Activated CD4-positive, alpha-beta memory T cell treated with anti-CD3 and anti-CD28 coated beads, Interleukin-2, amount 10 ng/mL, durations not matched to agents 7 days and 5 days (primary cell): ENCODE measurements at places on chromosomes 11 and 22. TPM values are rescaled to one million over a fixed set of nuclear protein-coding genes. Genes with fewer than 3 reads are reported as not detected.

DNA sequence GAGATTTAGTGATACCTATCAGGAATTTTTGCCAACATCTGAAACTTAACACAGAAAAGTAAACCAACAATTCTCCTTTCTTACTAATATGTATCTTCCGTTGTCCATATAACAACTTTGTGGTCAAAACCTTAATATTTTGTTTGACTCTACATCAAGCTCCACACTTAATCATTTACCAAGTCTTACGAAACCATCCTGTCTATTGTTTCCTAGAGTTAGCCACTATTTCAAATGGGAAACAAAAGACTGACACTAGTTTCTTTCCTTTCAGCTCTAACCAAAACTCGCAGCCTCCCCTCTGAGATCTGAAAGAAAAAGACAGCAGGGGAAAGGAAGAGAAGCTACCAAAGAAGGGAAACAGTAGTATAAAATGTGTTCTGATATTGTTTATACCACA, 26.5 kb upstream of the PRDM10 start:
- H3K27me3 ChIP-seq: peaks cover 6% of the 10 kb centered on the region
- peaks cover 2% of the 10 kb centered on the region for H3K4me1 ChIP-seq
- no peak overlapping the region for H3K4me3 ChIP-seq
- no peak overlapping the region for H3K27ac ChIP-seq
- H3K36me3 ChIP-seq: no peaks in the 10 kb centered on the region

DNA sequence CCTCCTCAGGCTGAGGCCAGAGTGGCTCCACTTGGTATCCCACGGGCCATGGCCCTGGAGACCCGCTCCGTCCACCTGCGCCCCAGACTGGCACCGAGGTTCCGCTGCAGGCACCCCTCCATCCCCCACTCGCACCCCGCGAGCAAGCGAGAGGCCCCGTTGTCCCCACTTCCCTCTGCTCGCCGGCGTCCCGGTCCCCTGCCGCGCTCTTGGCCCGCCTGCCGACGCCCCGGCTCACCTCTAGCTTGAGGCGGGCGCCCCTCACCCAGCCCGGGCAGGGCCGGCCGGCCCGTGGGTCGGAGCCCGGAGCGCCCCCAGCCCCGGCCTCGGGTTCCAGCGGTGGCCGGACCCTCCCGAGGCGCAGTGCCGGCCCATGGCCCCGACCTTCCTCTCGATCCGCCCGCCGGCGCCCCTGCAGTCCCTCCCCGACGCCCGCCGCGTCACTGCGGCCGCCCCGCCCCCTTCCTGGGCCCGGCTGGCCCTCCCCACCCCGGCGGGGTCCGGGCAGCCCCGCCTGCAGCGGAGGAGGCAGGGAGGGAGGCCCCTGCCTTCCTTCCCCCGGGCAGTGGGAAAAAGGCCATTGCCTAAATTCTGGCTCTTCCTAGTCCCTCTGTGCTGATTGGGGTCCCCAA, at the start of gene PITPNM1:
Gene PITPNM1, minus strand, starts transcription at position 414 of the 632 bp plus-strand sequence. CDS start 1,183 bp downstream, outside the sequence.
- H3K27ac ChIP-seq: peak within 1 kb of the TSS; percentile 90
- H3K4me3 ChIP-seq: peak within 1 kb of the TSS; percentile 93
- peaks cover 44% of the 10 kb centered on the region for H3K36me3 ChIP-seq
- no peaks in the 10 kb centered on the region for H3K27me3 ChIP-seq

GRCh38 chr11:1161410-1162137, 3.8 kb downstream of the MUC5AC start:
- no peak overlapping the region for H3K4me3 ChIP-seq
- H3K36me3 ChIP-seq: no peaks in the 10 kb centered on the region
- no peak overlapping the region for H3K27ac ChIP-seq
- no peak for DNase-seq

- no peak overlapping the region for H3K27ac ChIP-seq
- no peak for DNase-seq
- H3K27me3 ChIP-seq: no peaks in the 10 kb centered on the region
- no peak overlapping the region for H3K4me3 ChIP-seq
These were observed 12.7 kb upstream of the MYO18B start for GRCh38 chr22:25729016-25729995.

GRCh38 chr11:8032122-8032521, 45.0 kb downstream of the EIF3F start:
- H3K36me3 ChIP-seq: no peaks in the 10 kb centered on the region
- no peak for DNase-seq
- peaks cover 7% of the 10 kb centered on the region for H3K27me3 ChIP-seq
- H3K4me3 ChIP-seq: no peak overlapping the region

- no peak for DNase-seq
- H3K4me1 ChIP-seq: no peaks in the 10 kb centered on the region
- no peak overlapping the region for H3K4me3 ChIP-seq
- H3K27me3 ChIP-seq: peaks cover 16% of the 10 kb centered on the region
- H3K27ac ChIP-seq: no peak overlapping the region
- no peaks in the 10 kb centered on the region for H3K36me3 ChIP-seq
These were observed 50.3 kb downstream of the FEZ1 start for GRCh38 chr11:125445731-125446130.

GRCh38 chr11:63510360-63511047, 4.6 kb downstream of the LGALS12 start:
- DNase-seq: no peak
- no peak overlapping the region for H3K4me3 ChIP-seq
- no peak overlapping the region for H3K27ac ChIP-seq
- peaks cover 2% of the 10 kb centered on the region for H3K4me1 ChIP-seq

DNA sequence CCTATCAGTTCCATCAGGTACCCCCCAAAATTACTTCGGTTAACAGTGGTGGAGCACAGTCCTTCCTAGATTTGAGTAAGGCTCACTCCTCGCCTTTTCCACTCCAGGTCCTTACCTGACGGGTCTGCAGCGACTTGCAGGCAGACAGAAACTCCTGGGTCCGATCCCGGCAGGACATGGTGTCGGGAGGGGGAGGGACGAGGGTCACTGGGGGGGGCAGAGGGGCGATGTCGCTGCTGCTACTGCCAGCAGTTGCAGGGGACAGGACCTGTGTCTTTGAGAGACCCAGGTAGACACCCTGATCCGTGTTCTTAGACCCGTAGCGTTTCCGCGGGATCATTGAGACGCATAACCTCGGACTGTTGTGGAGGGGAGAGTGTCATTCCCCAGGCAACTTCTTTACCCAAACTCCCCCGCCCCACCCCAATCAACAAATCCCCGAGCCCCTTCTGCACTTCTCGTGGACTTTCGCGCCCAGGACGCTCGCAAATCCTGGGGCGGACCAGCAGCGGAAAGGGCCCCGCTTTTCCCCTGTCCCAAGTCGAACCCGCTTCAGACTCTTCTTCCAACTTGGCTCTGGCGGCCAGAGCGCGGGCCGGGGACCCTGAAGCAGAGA, 839 bp downstream of the STX5 start:
- H3K36me3 ChIP-seq: peaks cover 46% of the 10 kb centered on the region
- peak; percentile 25 for DNase-seq
- H3K4me3 ChIP-seq: peak overlapping the region; percentile 84
- no peaks in the 10 kb centered on the region for H3K27me3 ChIP-seq
- H3K27ac ChIP-seq: peak overlapping the region; percentile 91

- peaks cover 56% of the 10 kb centered on the region for H3K4me1 ChIP-seq
- H3K4me3 ChIP-seq: no peak overlapping the region
- peaks cover 58% of the 10 kb centered on the region for H3K36me3 ChIP-seq
- H3K27me3 ChIP-seq: no peaks in the 10 kb centered on the region
- no peak for DNase-seq
These were observed 7.4 kb downstream of the SPCS2 start for GRCh38 chr11:74956397-74957015.

GRCh38 chr11:77051511-77051910, 15.3 kb upstream of the CAPN5 start:
- no peak for DNase-seq
- H3K4me3 ChIP-seq: no peak overlapping the region
- H3K36me3 ChIP-seq: no peaks in the 10 kb centered on the region

GRCh38 chr11:119342023-119342300, 1.3 kb upstream of the C1QTNF5 start:
- peaks cover 37% of the 10 kb centered on the region for H3K27me3 ChIP-seq
- H3K4me3 ChIP-seq: no peak overlapping the region
- peaks cover 7% of the 10 kb centered on the region for H3K36me3 ChIP-seq
- H3K4me1 ChIP-seq: peaks cover 27% of the 10 kb centered on the region

- H3K27me3 ChIP-seq: peaks cover 16% of the 10 kb centered on the region
- H3K4me1 ChIP-seq: peaks cover 38% of the 10 kb centered on the region
- H3K36me3 ChIP-seq: peaks cover 26% of the 10 kb centered on the region
- H3K27ac ChIP-seq: no peak within 1 kb of the TSS
- H3K4me3 ChIP-seq: peak within 1 kb of the TSS; percentile 24
- peak; percentile 49 for DNase-seq
These were observed at the start of gene CNIH2 for GRCh38 chr11:66277471-66278362. TSS of gene CNIH2 (plus strand) at chr11:66278175. CDS start at chr11:66278457, 282 bp downstream.

DNA sequence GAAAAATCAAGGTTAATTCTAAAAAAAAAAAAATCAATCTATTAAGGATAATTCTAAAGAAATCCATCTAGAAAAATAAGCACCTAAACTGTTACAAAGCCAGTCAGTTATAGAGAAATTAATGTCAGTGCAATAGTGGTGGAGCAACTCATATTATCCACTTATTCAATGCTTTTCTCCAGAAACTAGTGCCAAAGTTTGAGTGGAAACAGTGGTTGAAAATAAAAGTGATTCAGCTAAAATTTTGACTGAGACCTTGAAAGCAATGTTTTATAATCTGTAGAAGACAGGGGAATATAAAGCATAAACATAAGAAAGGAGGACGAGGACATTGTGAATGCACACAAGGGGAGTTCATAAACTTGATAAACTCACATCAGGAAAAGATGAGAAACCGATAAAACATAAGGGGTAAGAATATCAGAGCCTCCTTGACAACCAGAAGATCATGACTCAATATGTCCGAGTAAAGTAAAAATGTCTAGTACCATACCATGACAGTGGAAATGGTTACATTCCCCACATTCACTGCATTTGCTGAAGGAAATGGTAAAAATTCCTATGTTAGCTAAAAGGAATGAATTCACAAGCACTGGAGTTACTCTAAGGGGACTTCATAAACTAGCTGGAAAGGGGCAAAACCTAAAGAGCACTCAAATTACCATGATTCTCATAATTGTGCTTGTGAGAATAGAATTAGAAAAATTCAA, 58.7 kb upstream of the SLC5A12 start:
- no peak overlapping the region for H3K4me3 ChIP-seq
- no peaks in the 10 kb centered on the region for H3K36me3 ChIP-seq
- no peak for DNase-seq
- H3K27ac ChIP-seq: no peak overlapping the region
- H3K4me1 ChIP-seq: no peaks in the 10 kb centered on the region

DNA sequence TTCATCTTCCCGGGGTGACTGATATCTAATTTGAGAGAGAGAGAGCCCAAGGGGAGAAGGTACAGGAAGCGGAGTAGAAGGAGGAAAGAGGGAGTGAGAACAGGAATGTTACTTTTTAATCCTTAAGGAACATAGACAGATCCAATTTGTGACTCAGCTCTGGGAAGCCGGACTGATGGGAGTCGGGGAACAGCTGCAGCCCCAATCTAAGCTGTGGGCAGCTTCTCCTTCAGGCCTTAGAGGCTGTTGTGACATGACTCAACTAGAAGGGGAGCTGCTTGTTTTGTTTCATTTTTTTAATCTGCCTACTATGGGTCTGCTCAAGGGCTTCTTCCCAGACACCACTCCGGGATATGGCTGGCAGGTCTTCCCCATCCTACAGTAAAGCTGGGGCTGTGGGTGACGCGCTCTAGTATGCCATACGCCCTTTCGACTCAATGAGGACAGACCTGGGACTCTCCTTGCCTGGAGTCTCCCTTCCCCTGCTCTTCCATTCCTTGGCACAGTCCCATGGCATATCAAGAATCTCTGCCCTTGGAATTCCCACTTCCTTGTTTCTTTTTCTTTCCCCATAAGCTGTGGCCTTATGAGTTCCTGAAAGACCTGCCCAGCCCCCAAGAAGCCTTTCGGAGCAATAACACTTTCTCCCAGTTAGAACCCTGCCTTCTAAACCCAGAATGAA, 103.3 kb upstream of the AKIP1 start:
- peaks cover 13% of the 10 kb centered on the region for H3K27me3 ChIP-seq
- peaks cover 5% of the 10 kb centered on the region for H3K4me1 ChIP-seq
- no peaks in the 10 kb centered on the region for H3K36me3 ChIP-seq
- no peak overlapping the region for H3K27ac ChIP-seq
- DNase-seq: no peak

DNA sequence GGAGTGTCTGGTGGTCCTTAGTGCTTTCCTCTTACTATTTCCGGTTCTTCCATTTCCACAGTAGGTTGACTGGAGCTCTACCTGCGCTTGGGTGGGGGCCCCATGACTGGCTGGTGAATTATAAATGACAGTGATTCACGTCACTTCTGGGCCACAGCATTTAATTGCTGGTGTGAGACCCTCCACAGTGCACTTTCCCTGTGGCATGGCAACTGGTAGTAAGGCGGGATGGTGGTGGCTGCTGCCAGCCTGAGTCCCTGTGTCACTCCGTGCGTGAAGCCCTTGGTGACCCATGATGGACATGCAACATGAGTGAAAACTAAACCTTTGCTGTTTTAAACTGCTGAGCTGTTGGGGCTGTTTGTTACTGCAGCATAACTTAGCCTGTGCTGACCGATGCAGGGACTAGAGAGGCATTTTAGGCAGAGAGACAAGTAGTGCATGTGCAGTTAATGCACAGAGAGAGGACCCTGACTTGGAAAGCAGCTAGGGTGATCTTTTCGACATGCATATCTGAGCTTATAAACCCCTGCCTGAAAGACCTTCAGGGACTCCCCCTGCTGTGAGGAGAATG, 3.1 kb downstream of the PRDM11 start:
- H3K4me3 ChIP-seq: no peak overlapping the region
- no peak overlapping the region for H3K27ac ChIP-seq
- H3K4me1 ChIP-seq: peaks cover 15% of the 10 kb centered on the region
- DNase-seq: no peak
- no peaks in the 10 kb centered on the region for H3K36me3 ChIP-seq

DNA sequence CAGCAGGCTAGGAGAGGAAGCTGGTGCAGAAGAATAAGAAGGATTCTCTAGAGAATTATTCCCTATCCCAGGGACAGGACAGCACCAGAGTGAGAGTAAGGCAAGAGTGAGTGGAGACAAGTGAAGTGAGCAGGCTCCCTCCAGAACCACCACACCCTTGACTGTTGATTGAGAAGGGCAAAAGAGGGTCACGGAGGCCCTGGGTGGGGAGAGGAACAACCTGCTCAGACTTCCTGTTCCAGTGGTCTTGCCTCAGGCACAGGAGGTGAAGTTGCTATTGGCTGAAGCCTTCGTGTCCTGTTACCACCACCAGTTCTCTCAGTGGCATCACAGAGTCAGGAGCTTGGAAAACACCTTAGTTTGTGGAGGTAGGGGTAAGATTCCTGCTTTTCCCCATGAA, 51.7 kb upstream of the CCDC89 start:
- no peak overlapping the region for H3K4me3 ChIP-seq
- peaks cover 34% of the 10 kb centered on the region for H3K4me1 ChIP-seq
- no peaks in the 10 kb centered on the region for H3K27me3 ChIP-seq
- peaks cover 63% of the 10 kb centered on the region for H3K36me3 ChIP-seq

GRCh38 chr11:126927623-126928022, 72.9 kb downstream of the KIRREL3 start:
- H3K36me3 ChIP-seq: no peaks in the 10 kb centered on the region
- H3K4me3 ChIP-seq: no peak overlapping the region
- no peaks in the 10 kb centered on the region for H3K4me1 ChIP-seq
- no peaks in the 10 kb centered on the region for H3K27me3 ChIP-seq
- H3K27ac ChIP-seq: no peak overlapping the region
- DNase-seq: no peak

The TUB gene
- 0.08 TPM for total RNA-seq

The PNPLA2 gene
- total RNA-seq: 66.8 TPM

The AGBL2 gene
- total RNA-seq: 5.9 TPM

The CECR2 gene
- total RNA-seq: not detected

The SBF1 gene
- total RNA-seq: 181 TPM

The MYRF gene
- 4.6 TPM for total RNA-seq

The DSCAML1 gene
- total RNA-seq: not detected

The UBQLN3 gene
- total RNA-seq: not detected

The TRIM66 gene
- total RNA-seq: 22.4 TPM

The FAM83F gene
- total RNA-seq: not detected

The PRAME gene
- total RNA-seq: not detected

The TMPRSS6 gene
- total RNA-seq: 14.0 TPM
